Cerebellum (tissue), 4 donors: ENCODE measurements at places on chromosomes 12 and 14.

GRCh38 chr14:102138961-102139285 is 774 bp upstream of the WDR20 start:
- DNase-seq, result no peak

- DNase-seq, result no peak
These were observed 137.8 kb downstream of the GPHN start for GRCh38 chr14:66645716-66646115.

DNA sequence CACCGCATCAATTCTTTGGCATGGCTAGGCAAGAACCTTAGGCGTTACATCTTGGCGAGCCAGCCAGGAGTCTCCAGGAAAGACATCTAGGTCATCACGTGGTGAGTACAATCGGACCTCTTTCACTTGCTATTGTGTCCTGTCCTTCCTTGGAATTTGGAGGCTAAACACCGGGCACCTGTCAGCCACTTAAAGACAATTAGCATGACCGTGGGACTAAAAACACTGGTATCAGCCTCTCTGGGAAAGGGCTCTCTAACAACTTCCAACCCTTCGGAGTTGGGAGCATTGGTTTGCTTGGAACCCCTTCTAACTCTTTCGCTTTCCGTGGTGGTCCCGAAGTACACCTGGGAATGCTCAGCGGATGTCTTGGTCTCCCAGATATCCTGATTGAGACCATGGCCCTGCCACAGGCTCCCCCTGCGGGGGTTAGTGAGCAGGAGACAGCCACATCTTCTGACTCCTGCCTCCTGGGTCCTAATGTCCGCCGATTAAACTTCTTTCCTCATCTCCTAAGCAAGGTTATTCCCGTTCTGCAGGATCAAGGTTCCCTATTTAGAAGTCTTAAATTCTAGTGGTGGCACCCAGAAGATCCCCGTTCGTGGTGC is 971.7 kb downstream of the FSCB start:
- DNase-seq, result no peak

- DNase-seq, result no peak
These were observed 448.2 kb downstream of the RGS6 start for GRCh38 chr14:72380456-72380855.

DNA sequence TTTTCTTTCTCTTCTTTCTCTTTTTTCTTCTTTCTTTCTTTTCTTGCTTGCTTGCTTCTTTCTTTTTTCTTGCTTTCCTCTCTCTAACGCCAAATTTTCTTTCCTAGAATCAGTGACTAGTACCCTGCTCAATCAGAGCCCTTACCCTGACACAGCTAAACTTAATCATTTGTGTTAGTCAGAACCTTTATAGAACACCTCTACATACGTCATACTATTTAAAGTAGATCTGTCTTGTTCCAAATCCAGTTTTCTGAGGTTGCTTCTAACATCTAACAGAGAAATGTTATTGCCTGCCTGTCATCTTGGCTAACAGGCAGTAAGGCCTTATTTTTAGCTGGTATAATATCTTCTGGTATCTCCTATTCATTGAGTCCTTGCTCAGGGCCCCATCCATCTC is 65.5 kb upstream of the MYF6 start:
- no peak for DNase-seq

GRCh38 chr12:68234140-68234539 is 8.5 kb upstream of the IL26 start:
- no peak for DNase-seq

DNA sequence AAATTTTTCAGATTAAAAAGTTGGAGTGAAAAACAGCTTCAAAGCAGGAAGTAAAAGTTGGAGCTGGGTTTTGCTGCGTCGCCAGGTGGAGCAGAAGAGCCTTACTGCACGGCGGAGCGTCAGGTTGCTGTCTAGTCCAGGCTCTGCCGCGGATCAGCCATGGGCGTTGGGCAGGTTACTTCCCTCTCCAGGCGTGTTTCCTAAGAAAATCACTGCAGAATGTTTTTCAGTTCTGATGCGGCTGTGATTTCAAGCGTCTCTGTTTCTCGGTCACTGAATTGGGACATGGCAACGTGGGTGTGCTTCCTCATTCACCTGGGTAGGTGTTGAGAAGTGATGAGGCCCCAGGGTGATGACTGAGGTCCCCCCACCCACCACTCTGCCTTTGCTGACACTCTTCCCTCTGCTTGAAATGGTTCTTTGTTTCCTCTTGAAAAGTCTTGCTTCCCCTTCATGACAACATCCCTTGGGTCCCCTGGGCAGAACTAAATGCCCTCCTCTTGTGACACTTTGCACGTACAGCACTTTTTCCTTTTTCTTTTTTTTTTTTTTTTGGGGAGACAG is 7.6 kb downstream of the EVL start:
- DNase-seq, result no peak

DNA sequence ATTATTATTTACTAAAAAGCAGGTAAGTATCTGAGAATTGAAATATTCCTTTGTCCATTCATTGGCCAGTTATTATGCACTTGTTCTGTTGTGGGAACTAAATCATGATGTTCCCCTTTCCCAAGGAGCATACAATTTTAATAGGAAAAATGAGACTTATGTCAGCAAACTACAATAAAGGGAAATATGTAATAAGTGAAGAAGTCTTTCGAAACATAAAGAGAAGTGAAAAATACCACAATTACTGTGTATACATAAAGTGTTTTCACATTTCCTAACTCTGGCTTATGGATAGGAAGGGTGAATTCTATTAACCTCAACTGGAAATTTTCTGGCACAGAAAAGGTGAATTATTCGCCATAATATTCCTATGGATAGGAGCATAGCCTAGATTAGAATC is 78.4 kb upstream of the DNM1L start:
- DNase-seq, result no peak

DNA sequence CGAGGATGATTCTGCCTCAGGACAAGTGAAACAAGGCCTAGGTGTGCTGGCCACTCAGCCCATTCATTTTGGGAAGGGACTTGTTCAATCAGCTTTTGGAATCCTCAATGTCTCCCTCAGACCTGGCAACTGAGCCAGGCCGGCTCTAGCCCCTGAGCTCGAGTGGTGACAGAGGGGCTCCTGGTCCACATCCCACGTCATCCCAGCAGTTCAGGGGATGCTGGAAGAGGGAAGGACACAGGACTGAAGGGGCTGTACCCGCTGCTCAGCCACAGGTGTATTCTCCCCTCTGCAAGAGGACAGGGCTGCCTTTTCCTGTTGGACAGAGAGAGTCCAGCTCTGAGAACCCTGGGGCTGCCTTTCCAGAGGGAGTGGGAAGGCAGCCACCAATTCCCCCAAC is 244.6 kb upstream of the SFSWAP start:
- DNase-seq, result no peak

- no peak for DNase-seq
These were observed 404.5 kb downstream of the BCAT1 start for GRCh38 chr12:24544368-24544767.

GRCh38 chr12:26987634-26988424 is 26.4 kb downstream of the TM7SF3 start:
- DNase-seq, result no peak

DNA sequence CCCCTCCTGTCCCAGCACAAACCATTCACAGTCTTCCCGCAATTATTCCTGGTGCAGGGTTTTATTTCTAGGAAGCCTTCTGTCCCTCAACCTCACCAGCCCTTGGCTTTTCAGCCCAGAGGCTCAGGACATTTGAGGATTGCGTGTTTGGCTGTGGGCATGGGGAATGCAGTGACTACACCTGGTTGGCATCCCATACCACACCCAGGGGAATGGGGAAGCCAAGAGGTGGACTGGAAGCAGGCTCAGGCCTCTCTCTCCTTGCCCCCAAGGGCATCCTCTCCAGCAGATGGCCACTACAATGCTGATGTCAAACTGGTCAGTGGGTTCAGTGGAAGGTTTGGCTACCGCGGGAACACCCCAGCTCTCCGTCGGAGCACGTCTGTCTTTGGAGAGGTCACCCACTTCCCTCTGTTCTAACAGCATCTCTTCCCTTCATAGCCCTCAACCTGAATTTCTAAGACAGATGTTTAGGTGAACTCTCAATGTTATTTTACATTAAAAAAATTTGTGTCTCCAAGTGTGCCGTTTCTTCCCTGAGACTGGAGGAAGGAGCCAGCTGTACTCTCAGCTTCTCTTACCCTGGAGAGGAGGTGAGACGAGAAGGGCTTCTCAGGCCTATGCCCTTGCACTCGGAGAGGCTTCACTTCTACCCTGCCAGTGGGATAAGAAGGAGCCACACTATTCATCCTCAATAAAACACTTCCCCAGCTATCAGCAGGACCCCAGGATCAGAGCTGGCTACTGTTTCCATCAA is 35.5 kb downstream of the DCAF4 start:
- no peak for DNase-seq

- DNase-seq, result no peak
These were observed 321.0 kb upstream of the RTL1 start for GRCh38 chr14:101224356-101225156.

- DNase-seq, result no peak
These were observed 34.1 kb downstream of the CYP46A1 start for GRCh38 chr14:99718031-99718810.

DNA sequence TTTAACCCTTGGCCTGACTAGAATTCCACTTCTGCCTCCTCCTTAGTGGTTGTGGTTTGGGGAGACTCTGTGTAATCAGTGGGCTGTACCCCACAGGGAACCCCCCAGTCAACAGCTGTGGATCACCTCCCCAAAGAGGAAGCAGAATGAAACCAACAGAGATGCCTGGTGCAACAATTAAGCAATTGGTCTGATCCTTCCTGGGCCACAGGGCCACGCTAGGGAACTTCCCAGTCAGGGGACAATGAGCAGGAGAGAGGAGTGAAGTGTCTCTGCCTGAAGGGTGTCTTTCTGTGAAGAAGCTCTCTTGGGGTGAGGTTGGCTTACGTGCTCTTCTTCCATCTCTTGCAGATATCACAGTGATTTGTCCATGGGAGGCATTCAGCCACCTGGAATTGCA is 8.2 kb downstream of the PDE6H start:
- DNase-seq, result no peak

DNA sequence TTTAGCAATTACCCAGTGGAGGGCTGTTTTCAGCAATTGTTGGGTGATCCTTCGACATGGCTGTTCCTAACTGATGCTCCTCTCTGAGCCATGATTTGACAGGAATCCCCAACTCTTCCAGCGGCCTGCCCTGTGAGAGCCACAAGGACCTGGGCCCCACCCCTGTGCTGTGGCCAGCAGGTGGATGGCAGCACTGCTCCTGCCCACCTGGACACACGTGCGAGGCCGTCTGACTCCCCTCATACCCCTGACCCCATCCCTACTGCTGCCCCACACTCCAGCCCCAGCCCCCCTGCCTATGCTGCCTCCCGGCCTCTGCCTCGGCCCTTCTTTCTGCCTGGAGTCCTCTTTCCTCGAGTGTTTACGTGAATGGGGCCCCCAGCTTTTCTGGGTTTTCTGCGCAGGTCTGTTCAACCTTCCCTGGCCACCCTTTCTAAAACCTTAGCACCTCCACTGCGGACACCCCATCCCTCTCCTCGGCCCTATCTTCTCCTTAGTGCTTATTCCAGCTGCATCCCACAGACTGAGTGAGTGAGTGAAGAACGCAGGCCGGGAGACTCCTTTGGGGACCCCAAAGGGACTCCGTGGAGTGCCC is 111.4 kb downstream of the DICER1 start:
- DNase-seq, result no peak

- no peak for DNase-seq
These were observed 482.2 kb downstream of the SLC16A7 start for GRCh38 chr12:60078026-60078425.

- DNase-seq, result peak; percentile 10
These were observed 150.9 kb downstream of the ANO2 start for GRCh38 chr12:5794156-5794555.

GRCh38 chr12:64995816-64996215 is 125.3 kb downstream of the WIF1 start:
- no peak for DNase-seq

GRCh38 chr12:12563290-12563928 is 746 bp upstream of the DUSP16 start:
- DNase-seq, result no peak

DNA sequence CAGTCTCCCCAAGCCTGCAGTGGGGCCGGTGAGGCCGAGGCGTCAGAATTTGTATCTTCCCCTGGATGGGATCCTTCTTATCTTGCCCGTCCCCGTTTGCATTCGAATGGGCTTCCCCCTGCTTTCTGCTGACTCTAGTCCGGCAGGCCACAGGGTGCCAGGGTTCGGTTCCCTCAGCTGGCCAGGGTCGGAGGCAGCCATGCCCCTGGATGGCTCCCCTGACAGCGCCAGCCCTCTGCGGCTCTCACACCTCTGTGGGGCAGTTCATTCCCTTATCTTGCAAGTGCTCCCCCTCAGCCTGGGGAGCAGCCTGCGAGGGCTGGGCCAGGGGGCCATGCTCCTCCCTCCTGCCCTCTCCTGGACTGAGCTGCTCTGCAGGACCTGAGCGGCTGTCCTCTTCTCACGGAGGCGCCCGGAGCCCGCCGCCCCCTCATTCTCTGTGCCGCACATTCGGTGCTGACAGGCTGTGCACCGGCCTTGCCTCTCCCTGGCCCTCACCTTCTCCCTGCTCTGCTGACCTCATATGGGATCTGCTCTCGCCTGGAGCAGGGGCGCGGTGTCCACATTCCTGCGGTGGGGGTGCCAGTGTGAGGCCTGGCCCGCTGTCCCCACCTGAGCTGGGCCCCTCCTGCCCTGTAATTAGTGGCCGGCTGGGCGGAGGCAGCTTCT is 32.8 kb downstream of the KIF26A start:
- no peak for DNase-seq

GRCh38 chr12:32151086-32151485 is 44.4 kb downstream of the BICD1 start:
- peak; percentile 46 for DNase-seq

DNA sequence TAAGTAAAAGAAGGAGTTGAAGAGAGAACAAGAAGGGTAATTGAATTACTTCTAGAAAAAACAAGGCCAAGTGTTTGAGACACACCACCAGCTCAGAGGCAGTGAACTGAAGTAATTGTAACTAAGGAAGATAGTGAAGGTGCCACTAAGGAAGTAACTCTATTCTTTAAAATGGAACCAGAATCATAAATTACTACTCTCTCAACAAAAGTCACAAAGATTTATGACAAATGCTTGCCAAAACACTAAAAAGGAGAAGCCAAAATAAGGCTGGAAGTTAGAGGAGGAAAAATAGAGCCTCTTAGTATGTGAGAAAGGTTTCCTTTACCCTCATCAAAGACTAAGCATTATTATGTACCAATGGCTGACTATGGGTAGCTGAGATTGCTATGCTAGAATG is 208.5 kb downstream of the MDGA2 start:
- DNase-seq, result no peak

- no peak for DNase-seq
These were observed 50.7 kb upstream of the ATF7IP start for GRCh38 chr12:14314801-14315200.

DNA sequence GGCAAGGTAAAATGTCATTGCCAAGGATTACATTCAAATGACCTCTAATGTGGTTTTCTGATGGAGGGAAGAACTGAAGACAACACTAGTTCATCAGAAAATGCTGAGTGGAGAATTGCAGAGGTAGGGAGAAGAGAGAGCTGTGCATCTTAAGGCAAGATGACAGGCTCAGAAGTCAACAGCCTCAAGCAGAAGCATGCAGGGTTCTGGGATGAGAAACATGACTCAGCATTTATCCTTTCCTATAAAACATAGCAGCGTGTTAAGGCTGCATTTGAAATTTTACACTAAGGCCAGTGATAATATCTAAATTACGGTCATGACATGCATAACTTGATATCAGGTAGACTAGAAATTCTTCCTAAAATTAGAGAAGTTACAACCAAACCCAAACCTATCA is 53.7 kb upstream of the DYRK2 start:
- no peak for DNase-seq

GRCh38 chr14:89690139-89690538 is 264.4 kb downstream of the EFCAB11 start:
- DNase-seq, result no peak

- DNase-seq, result no peak
These were observed 86.4 kb downstream of the ACACB start for GRCh38 chr12:109202770-109203169.

- DNase-seq, result peak; percentile 77
These were observed 3.4 kb downstream of the BMP4 start for GRCh38 chr14:53953002-53953827.
